Stimulated activated naive CD4-positive, alpha-beta T cell (primary cell): ENCODE measurements at places on chromosomes 2 and 18.

DNA sequence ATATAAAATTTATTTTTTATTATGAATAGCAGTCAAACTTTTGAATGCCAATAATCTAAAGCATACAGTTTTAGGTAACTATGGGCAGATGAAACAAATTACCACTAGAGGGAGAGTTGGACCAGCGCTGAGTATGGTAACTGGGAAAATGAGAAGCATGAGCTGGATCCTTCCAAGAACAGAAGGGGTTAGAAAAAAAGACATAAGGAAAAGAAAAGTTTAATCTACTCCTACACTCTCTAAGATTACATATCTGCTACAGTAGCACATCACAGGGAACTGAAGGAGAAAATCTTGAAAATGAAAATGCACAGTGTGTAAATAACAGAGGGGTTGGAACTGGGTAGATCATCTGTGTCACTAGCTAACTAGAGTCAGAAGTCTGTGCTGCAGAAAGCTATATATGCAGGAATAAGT, 15.5 kb downstream of the REG3G start:
- DNase-seq, result no peak

DNA sequence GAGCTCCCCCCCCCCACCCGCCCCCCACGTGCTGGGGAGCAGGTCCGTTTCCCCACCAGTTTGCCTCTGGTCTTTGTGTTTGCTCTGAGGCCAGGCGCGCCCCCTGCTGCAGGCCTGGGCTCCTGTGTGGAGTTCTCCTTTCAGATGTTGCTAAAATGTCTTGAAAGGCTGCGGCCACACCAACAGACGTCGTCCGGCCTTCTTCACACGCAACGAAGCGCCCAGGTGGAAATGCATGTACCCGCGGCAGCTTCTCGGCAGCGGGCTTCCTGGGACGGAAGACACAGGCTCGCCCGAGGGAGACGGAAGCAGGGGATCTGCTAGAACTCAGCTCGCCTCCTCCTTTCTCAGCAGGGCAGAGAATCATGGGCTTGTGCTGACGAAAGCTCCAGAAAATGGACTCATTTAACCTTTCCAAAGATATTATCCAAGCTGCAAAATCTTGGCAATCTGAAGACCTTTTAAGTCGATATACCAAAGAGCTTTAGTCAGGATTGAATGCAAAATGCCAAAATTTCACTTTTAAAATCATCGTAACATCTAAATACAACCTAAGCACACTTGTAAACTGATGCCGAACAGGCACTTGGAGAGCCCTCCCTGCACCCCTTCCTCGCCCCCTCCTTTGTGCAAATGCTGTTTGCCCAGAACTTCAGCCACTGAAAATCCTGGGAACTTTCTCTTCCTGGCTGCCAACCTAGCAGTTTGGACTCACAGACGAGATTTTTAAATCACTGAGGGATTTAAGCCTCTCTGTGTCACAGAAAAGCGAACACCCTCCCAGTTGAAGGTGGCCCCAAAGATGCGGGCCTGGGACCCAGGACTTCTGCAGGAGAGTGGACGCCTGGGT, 125.5 kb upstream of the ZNF516 start:
- DNase-seq, result no peak

DNA sequence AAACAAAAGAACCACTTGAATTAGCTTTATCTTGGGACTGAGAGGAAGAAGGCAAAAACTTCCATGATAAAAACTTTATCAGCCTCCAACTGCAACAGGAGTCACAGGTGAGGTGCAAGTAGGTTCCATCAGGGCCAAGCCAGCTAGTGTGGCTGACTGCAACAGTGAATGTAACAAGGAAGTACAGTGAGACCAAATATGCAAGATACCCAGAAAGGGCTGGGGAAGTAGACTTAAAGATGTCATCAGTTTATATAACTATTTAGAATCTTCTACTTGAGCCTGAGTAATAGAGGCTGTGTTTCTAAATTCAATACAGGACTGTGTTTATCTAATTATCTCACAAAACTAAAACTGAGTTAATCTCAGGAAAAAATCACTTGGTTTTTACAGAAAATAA, 14.8 kb downstream of the PLEKHM3 start:
- no peak for DNase-seq

- DNase-seq, result no peak
These were observed 200.8 kb upstream of the SIX3 start for GRCh38 chr2:44740678-44741077.

GRCh38 chr2:239598011-239598731, 197.4 kb upstream of the HDAC4 start:
- no peak for DNase-seq

DNA sequence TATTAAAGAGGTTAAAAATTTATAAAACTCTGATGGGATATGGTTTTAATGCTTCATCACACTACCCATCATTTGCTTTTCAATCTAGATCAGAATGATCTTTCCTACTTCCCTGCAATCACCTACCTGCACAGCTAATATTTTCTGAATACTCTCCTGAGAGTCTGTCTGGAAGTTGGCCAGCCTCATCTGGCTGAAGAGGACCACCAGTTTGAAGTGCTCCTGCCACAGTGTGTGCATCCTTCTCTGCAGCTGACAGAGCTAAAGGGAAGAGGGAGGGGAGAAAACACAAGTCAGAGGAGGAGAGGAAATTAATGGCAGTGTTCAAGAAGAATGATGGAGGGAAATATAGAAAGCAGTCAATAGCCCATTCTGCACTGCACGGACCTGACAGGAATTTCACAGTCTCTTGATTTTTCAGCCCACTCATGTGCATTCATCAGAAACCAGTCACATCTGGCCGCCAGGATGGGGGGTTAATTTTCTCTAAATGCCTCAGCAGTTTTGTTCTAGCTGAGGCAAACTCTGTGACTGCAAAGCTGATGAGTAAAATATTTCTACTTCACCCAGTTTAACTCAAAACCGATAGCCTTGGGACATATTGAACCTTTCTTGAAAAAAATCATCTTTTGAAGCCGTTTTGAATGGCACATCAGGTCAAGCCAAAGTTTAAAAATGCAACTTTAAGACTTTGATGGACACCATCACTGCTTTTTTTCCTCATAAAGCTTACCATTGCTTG, 201.8 kb upstream of the KLHL14 start:
- no peak for DNase-seq

- DNase-seq, result no peak
These were observed 349.1 kb downstream of the ANAPC1 start for GRCh38 chr2:111534910-111535352.

DNA sequence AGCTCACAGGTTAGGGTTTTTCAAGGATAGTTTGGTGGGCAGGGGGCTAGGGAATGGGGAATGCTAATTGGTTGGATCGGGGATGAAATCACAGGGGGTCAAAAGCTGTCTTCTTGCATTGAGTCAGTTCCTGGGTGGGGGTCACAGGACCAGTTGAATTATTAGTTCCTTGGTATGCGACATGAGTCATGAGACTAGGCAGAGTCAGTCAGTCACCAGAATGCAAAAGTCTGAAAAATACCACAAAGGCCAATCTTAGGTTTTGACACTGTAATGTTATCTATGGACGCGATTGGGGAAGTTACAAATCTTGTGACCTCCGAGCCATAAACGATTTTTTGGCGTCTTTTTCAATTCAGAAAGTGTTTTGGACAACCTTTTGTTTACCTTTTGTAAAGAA, 101.2 kb downstream of the ZNF519 start:
- no peak for DNase-seq

DNA sequence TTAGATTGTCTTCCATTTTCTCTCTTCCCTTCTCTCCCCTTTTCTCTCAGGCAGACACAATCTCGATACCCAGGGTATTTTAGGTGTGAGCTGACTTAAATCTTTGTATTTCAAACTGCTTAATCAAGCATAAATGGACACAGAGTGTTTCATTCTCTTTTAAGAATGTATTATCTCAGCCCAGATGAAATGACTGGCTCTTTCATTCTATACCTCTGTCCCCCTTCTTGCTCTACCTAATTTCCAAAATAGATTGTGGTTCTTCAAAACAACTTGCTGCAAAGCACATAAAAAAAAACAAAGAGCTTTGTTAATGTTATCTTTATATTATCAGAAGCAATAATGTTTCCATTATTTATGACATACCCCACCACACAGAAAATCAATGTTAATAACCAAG, 514.6 kb downstream of the ERBB4 start:
- no peak for DNase-seq

GRCh38 chr2:3176071-3176868, 201.3 kb downstream of the EIPR1 start:
- no peak for DNase-seq

DNA sequence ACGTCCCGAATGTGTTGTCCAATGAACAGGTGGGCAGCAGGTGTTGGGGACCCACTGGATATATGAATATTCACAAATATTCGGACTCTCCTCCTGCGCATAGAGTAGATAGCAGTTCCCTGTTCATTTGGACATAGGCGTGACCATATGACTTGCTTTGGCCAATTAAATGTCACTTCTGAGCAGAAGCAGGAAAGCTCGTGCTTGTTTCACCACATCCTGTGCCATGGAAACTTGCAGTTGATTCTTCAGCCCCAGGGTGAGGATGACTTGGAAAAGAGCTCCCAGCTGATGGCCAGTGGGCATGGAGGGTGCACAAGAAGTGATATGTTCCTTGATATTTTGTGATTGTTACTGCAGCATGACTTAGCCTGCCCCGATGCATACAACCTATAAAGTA, 52.6 kb downstream of the PTPRM start:
- no peak for DNase-seq

DNA sequence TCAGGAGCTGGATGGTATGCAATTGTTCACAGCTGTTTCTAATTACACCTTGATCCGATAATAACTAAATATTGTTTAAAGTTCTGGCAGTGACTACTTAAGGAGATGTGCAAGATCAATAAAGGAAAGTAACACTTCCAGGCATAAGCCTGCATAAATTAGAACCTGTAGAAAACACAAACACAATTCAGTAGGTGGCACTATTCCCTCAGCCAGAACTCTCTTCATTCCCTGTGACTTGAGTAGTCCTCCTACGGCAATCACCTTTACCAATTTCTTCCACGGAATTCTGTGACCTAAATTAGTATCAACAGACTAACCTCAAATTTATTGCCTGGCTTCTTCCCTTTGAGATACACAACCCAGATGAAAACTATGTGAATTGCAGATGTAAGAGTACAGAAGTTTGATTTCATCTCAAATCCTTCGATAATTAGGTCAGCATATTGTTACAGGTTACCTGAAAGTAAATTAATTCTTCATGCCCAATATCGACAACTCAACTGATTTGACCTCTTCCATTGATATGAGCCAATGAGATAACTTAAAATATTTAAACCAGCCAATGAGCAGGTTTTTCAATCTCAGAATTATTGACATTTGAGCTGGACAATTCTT, 137.8 kb downstream of the PID1 start:
- DNase-seq, result no peak

GRCh38 chr2:221914334-221914880, 342.3 kb upstream of the EPHA4 start:
- no peak for DNase-seq

DNA sequence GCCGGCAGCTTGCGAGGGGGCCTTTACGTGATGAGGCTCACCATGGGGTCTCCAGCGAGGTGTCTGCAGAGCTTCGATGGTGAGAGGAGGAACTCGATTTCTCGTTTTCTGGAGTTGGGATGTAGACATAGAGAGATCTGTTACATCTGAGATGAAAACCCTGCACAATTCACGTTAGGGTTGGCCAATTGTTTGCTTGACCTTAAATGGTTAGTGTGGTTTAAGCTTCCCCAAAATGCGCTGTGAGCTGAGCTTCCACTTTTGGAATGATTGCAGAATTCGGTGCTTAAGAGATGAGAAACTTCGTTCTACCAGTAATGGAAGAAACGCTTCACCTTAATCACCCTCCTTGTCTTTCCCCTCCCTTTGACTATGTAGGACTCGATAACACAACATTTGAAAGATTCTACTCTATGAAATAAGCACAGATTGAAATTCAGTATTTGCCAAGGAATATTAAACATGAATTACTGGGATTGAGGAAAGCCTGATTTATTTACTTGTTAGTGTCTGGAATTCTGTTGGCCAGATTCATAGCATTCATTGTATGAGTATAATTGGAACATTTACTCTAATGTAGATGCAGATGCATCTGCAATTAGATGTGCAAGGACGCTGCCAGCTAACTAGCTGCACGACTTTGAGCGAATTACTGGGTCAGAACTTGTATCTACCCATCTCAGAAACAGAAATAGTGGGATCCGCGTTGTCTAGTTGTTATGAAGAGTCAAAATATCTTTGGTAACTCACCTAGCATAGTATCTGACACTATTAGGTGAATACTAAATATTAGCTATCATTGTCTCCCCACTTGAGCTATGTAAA, 1.6 kb upstream of the KLF7 start:
- DNase-seq, result no peak

DNA sequence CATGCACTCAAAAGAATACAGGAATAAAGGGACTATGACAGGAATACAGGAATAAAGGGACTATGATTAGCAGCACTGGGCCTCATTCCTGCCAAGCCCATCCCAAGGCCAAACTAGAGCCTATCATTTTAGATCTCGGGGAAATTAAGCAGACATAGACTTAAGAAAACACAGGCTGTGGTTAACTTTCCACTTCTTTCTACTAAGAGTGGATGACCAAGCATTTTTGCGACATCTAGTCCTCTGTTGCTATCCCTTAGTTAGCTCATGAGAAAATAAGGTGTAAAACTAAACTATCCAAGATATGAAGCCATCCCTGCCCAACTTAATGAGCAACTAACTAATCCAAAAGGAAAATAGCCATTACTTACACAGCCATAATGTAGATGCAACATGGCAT, 5.9 kb downstream of the LYPD1 start:
- no peak for DNase-seq

GRCh38 chr18:37653618-37654017, 88.0 kb upstream of the CELF4 start:
- no peak for DNase-seq

DNA sequence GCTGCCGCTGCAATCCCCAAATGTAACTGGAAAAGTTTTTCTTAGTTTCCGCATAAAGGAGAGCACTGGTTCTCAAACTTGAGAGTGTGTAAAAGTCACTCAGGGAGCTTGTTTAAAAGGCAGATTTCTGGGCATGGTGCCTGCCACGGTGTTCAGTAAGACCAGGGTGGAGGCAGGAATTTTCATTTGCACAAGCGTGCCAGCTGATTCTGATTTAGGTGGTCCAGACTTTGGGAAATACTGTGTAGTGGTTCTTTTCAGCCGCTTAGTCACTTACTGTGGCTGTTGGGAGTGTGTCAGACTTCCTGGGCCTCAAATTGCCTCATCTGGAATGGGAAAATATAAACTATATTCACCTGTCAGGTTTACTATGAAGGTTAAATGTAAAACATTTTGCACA, 788 bp downstream of the ARMC9 start:
- DNase-seq, result no peak

GRCh38 chr2:165804719-165805118, 10.7 kb upstream of the GALNT3 start:
- DNase-seq, result no peak

GRCh38 chr18:48197819-48198218, 211.4 kb downstream of the ZBTB7C start:
- no peak for DNase-seq

GRCh38 chr2:121147766-121148165, 137.2 kb downstream of the TFCP2L1 start:
- DNase-seq, result no peak

- no peak for DNase-seq
These were observed 1.8 kb downstream of the ZBTB7C start for GRCh38 chr18:48407358-48407757.
